Activated naive CD4-positive, alpha-beta T cell treated with Interleukin-2 at 50 U/mL for 16 hours (primary cell): ENCODE measurements at places on chromosomes 3 and 15.
A peak's percentile ranks its signal among the peaks of the same experiment; 100 is the strongest.

GRCh38 chr3:150784747-150785125 lies 21.8 kb upstream of the SIAH2 start:
- no peak for DNase-seq

DNA sequence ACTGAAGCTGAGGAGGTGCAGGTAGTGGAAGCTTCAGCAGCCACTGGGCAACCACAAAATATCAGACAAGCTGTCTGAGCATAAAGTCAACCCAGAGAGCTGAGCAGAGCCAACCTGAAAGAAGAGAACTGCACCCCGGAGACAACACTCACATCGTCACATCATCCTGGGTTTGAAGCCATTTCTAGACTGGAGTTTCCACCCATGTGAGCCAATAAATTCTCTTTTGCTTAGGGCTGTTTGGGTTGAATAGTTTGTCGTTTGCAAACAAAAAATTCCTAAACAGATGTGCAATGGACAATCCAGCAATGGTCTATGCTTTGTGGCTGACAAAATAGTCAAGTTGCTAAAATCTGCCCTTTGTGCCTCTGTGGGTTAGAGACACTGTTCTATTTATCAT lies 15.3 kb upstream of the RAD18 start:
- no peak for DNase-seq

GRCh38 chr3:147391781-147392624 lies 14.3 kb downstream of the ZIC4 start:
- no peak for DNase-seq

DNA sequence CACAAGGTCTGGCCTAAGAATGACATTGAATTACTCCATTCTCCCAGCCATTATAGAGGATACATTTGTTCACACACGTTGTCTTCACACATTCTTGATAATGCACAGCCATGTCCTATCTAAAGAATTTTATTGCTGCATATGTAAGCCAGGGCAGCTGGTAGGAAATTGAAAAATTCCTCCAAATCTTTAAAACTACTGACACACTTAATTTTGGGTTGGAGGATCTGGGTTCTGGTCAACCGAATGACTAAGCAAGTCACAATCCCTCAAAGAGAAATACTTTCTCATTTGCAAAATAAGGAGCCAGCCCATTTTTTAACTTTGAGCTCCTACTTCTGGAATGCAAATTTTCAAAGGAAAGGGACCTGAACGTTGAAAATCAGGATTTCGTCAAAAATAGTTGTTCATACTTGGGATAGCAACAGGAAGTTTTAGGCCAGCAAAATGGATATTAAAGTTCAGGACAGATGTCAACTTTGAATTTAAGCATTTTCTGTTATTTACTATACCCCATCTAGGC lies 638.3 kb downstream of the NTRK3 start:
- no peak for DNase-seq

DNA sequence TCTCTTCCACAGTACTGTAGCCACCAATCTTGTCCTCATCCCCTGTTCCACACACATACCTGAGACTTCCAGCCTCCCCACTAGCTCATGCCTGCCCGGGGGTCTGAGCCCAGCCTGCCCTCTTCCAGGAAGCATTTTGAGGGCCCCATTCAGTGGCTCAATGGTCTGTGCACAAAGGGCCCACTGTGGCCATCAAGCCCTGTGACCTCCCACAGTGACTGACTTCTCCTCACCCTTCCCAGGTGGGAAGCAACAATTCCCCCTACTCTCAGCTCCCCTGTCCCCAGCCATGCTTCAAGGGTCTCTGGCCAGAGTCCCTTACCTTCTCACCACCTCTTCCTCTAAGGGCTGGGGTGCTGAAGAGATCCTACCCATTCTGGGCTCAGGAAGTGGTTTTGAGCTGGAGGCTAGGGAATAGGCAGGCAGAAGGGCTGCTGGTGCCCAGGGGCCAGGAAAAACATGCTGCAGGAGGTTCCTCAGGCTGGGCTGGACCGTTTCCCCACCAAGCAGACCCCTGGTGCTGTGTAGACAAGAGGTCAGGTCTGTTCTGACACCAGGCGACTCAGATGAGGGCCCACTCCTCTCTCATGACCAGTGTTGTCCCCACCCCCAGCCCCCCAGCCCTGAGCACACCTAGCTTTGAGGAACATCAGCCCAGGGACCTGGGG lies 3.0 kb upstream of the KLF15 start:
- no peak for DNase-seq

GRCh38 chr15:39110746-39111145 lies 470.1 kb upstream of the THBS1 start:
- DNase-seq, result no peak

DNA sequence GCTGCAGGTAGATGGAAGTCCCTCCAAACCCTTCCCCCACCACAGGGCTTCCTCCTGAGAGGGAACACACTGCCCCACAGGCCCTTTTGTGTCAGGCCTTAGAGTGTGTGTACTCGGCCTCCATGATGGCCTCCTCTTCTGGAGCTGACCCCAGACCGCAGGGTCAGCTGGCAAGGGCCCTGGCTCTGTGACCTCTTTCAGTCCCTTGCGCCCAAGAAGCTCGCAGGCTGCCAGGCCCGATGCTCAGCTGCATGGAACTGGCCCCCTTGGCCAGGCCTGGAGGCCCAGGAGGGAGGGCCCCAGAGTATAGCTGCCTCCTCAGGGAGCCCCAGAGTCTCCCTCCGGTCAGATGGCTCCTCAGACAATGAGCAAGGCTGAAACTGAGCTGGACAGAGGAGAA lies 23.4 kb upstream of the ANKDD1A start:
- no peak for DNase-seq

DNA sequence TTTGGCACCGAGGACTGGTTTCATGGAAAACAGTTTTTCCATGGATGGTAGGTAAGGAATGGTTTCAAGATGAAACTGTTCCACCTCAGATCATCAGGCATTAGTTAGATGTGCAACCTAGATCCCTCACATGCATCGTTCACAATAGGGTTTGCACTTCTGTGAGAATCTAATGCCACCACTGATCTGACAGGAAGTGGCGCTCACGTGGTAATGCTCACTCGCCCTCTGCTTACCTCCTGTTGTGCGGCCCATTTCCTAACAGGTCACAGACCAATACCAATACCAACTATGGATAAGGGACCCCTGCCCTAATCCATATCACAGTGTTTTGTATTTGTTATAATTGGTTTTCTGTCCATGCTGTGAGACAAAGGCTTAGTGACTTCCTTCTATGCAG lies 58.9 kb downstream of the SLMAP start:
- peak; percentile 19 for DNase-seq

- DNase-seq, result no peak
Measured at GRCh38 chr15:25401501-25401900, 37.3 kb downstream of the UBE3A start.

- no peak for DNase-seq
Measured at GRCh38 chr3:88262527-88262926, 112.8 kb downstream of the C3orf38 start.

DNA sequence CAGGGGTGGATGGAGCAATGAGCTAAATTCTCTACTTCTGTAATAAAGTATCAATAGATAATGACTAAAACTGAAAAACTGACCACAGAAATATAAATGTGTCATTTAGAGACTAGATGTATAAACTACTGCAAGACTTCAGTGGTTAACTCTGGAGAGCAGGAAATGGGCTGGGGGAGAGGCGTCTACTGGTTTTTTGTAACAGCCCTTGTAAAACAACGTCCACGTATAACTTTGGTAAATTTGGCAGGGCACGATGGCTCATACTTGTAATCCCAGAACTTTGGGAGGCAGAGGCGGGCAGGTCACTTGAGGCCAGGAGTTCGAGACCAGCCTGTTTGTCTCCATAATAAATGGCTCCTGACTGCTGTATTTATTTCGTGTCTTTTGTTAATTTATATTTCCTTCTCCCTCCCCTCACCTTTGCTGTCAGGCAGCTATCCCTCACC lies 12.5 kb downstream of the RAB27A start:
- DNase-seq, result peak; percentile 63

DNA sequence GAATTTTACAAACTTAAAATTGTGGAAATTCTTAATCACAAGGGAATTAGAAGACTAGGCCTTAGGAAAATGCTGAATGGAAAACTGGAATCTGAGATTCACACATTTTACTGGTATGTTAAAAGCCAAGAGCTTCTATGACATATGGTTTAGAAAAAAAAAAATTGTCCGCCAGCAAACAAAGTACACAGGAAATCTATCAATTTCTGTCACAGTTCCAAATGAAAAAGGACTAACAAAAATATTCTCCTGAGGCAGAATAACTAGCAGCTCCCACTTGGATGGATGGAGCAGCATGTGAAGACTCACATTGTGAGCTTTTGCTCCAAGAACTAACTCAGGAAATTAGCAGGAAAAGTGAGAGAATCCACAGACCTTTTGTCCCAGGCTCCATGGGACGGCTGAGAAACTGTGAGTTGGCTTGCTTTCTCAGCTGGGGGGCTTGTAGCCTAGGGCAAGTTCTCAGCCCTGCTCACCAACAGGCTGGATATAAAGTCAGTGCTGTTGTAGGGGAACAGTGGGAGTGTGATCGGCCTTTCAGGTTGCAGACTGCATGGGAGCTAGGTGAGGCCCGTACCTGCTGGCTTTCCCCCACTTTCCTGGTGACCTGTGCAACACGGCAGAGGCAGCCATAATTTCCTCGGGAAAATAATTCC lies 731.1 kb upstream of the SGO1 start:
- DNase-seq, result no peak

- no peak for DNase-seq
Measured at GRCh38 chr15:78291698-78292097, 7.7 kb downstream of the SKIC8 start.

DNA sequence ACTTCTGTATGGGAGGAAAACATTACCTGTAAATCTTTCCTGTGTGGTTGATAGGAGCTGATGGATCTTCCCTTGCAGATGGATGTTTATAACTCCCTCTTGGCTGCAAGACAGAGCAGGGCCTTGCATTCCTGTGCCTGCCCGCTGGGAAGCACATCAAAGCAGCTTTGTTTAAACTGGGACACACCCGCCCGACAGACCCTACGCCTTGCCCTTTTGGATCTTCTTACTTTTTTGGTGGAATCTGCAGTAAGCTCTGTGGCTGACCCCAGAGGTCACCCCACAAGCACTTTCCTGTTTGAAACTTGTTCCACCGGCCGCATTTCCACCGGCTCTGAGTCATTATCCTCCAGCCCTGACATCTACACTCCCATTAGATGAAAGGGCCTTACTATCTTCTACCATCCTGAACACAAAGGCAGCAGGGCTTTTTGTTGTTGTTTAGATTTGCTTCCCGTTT lies 244.1 kb upstream of the STT3B start:
- peak; percentile 47 for DNase-seq

DNA sequence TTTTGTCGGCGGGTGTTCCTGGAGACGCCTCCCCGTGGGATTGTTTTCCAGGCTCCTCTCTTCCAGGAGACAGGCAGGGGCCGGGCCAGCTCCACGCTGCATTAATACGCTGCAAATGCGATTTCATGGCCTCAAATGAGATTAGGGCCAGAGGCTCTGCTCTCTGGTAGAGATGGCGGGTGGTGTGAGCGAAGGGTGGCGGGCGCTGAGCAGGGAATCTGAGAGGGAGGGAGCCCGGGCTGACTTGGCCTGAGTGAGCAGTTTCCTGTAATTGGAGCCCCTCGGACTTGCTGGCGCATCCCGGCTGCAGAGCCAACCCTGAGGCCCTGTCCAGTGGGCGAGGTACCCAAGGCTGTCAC lies 7.4 kb upstream of the CCDC33 start:
- no peak for DNase-seq

DNA sequence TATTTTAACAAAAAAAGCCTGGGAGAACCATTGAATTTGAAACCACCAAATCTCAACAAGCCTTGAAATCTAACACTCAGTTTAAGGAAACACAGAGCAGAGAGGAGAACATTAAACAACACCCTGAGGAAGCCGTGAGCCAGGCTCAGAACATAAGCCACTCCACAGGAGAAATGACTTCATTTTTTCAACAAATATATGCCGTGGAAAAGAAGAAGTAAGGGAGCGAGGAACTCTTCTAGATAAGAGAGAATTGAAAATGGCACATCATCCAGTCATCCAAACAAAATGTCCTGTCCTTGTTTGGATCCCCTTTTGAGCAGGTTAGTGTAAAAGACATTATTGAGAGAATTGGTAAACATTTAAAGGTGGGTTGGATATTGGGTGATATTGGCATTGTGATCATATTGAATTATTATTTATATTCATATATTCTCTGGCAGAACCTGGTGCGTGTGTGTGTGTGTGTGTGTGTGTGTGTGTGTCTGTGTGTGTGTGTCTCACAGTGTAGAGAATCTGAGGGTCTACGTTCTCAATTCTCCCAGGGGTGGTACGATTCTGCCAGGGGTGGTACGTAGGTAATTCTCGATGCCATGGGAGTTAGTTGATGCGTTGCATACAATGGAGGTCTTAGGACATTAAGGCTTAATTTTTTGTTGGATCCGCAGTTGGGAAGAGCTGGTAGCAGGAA lies 94.4 kb downstream of the ST6GAL1 start:
- DNase-seq, result no peak

DNA sequence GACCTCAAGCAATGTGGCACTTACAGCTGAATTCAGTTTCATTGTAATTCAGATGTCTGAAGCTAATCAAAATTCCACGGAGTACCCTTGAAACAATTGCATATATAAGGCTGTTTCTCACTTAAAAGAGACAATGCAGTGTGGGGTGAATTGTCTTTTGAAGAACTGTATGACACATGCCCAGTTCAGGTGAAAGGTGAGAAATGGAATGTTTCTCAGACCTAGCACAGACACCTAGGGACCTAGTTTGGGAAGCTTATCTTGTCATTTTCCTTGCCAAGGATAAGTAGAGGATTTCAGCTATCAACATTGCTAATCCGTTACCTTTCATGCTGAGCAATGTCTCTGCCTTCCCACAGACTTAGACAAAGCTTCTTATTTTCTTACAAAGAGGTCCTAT lies 36.3 kb downstream of the MBNL1 start:
- DNase-seq, result no peak

DNA sequence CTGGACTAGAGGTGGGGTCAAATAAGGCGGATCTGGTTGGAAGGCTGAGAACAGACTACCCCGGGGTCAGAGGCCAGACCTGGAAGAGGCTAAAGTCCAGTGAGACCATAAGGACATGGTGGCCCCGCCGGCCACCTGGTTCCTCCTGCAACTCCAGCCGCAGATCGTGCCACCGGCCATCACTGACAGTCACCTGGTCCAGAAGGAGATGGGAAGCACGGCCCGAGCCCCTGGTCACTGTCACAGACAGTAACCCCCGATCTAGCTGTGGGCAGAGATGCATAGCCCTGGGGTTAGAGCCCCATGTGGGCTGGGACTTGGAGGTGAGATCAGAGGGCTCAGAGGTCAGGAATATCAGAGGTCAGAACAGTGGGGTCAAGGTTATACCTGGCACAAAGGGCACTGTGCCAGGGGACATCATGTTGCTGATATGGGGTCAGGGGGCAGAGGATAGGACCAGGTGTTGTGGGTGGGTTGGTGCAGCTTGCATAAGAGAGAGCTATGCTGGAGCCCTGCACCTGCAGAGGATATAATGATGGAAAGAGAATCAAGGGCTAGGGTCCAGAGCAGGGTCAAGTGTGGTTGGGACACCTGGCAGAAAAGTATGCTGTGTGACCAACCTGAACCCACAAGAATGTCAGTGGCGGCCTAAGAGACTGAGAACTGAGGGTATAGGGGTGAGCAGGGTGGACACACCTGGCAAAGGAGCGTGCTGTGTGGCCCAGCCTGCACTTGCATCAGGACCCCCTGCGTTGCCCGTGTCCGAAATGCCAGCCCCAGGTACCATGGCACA lies 9.6 kb downstream of the CELSR3 start:
- DNase-seq, result no peak
